ENCODE measurements at places on chromosomes 5 and 9.

- no peak for DNase-seq
These were observed 214.8 kb upstream of the OTULINL start for GRCh38 chr5:14366763-14367162.

DNA sequence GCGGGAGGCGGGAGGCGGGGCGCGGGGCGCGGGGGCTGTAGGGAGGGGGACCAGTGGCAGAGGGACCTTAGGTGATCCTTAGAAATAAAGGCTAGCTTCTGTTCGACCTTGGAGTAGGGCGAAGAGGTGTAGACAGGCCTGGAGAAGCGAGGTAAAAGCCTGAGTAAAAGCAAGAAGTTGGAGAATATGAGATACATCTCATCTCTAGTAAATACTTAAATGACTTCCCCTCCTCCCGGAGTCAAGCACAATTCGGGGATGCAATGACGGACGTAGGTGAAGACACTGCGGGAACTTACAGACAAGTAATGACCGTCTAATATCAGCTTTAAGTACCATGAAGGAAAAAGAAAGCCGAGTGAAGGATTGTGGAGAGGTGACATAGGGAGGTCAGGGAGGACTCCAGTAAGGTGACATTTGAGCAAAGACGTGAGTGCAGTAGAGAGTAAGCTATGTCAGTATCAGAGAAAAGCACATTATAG lies 466 bp downstream of the SMC2 start:
- no peak for DNase-seq

DNA sequence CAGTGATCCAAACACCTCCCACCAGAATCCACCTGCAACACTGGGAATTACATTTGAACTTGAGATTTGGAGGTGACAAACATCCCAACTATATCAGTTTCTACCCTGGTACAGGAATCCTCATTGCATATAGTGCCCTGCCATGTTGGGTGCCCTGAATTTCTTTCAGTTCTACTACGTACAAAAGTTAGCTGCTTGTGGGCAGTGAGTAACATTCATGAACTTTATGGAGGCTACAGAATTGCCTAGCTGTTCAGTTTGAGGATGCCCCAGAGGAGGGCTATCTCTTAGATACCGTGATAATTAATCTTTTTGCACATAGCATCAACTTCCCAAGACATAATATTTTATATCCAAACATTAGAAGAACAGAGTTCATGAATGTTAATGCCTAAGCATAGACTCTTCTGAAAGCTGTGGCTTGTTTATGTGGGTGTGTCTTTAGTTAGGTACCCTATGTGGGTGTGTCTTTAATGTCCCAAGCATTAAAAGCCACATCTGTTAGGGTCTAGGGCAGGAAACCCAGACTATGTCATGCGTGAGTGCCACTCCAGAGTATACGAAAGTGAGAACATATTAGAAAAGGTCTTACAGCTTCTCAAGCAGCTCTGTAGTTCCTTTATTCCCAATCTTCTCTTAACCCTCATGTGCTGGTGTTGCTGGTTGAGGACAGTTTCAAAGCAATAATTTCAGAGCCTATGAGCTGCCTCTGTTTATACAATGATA lies 47.0 kb upstream of the CHD1 start:
- DNase-seq: no peak

DNA sequence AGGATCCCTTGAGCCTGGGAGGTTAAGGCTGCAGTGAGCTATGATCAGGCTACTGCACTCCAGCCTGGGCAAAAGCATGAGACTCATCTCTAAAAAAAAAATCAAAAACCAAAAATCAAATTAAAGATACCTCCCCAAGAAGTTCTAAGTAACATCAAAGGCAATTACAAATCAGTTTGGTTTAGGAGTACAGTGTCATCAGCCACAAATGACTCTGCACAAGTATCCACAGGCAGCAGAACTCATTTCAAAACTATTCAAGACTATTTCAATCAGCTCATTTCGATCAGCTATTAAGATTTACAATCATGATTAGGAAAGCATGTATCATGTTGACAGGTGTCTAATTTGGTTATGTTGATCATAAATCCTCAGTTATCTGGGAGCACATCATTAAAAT lies 19.1 kb downstream of the TRMO start:
- no peak for DNase-seq

GRCh38 chr9:123562844-123563346 lies 206.9 kb downstream of the CRB2 start:
- DNase-seq: no peak

- no peak for DNase-seq
These were observed 323.0 kb downstream of the TRIM32 start for GRCh38 chr9:117010061-117010460.

- no peak for DNase-seq
These were observed 215.1 kb downstream of the SH3GL2 start for GRCh38 chr9:17793713-17794622.

GRCh38 chr5:174825587-174825986 lies 101.2 kb downstream of the MSX2 start:
- DNase-seq: no peak

DNA sequence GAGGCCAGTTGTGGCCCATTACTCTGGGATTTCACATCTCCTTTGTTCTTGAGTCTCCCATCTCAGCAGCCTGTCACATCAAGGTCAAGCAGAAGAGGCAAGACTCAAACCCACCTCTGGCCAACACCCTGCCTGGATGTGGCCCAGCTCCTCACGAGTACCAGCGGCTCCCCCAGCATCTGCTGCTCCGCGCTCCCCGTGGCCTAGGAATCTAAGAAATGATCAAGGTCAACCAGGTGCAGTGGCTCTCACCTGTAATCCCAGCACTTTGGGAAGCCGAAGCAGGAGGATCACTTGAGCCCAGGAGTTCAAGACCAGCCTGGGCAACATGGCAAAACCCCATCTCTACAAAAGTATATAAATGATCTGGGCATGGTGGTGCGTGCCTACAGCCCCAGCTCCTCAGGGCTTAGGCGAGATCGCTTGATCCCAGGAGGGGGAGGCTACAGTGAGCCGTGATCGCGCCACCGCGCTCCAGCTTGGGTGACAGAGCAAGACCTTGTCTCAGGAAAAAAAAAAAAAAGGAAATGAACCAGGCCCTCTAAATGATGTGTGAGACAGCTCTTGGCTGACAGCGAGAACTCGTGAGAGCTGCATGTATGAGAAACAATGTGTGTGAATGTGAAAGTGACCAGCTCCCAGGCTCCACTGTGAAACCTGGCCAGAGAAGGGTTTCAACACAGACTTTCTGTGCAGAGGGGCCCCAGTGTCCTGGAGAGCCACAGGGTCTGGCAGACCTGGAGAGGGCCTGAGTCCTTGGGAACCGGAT lies 61.6 kb upstream of the ANGPTL2 start:
- no peak for DNase-seq

DNA sequence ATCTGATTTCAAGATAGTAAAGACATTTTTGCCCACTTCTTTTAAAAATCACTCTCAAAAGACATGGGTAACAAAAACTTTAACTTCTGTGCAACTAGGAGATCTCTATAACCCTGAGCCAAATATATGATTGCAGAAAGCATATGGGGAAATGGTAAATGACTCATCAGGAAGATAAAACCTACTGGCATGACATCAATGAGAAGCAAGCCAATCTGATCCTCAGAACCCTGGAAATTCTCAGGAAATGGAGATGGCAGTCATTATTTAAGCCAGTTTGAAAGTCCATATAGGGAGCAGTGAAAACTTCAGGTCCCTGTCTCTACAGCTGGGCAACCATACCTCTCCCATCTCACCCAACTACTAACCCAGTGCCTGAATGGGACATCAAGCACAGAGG lies 249.7 kb upstream of the NREP start:
- DNase-seq: no peak

GRCh38 chr5:134227259-134227658 lies 1.4 kb upstream of the PPP2CA start:
- DNase-seq: no peak

DNA sequence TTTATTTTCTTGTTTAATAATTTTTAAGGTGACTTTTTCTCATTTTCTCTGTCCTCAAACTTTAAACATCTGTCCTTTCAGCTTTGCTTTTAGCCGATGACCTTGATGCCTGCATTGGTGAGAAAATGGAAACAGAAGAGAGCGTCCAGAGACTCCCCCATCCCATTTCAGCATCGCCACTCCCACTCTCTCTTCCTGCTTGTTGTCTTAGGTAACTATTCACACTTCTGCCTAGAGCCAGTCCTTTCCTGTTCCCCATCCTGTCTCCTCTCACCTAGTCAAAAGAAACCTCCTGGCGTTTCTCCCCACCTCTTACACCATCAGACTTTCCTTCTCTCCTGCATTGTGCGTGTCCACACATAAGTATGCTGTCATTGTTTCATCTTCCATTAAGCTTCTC lies 124.6 kb downstream of the MAST4 start:
- DNase-seq: no peak

GRCh38 chr5:131635684-131636572 lies 899 bp upstream of the RAPGEF6 start:
- no peak for DNase-seq

GRCh38 chr5:172550996-172551395 lies 90.1 kb upstream of the NEURL1B start:
- no peak for DNase-seq

- DNase-seq: no peak
These were observed 366.6 kb downstream of the DMAC1 start for GRCh38 chr9:7432989-7433388.

DNA sequence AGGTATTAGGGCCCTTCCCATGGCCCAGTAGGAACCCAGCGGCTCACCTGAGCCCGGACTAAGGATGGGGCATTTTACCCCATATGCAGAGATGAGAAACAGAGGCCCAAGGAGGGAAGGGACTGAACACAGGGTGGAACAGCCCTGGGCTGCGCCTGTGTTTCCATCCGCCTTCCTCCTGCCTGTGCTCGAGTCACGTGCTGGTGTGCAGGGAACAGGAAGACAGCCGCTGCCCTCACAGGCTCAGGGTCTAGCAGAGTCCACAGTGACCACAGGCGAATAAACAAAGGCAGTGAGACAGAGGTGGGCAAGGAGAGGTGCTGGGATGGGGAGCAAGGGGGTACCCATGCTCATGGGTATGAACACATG lies 129.4 kb downstream of the C9orf50 start:
- DNase-seq: no peak

DNA sequence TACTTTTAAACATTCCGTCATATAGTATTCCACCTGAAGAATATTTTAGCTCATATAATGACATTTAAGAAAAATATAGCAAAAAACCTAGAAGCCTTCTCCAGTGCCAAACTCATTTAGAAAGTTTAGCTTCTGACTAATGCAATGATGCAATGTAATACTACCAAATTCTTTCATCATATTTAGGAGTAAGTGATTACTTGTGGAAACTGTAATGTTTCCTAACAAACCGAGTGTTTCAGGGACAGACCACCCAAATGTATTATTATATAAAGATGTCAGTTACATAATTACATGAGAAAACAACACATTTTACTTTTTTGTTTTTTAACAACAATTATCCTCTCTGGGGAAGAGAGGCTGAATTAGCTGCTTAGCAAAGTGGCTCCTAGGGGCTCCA lies 316.2 kb downstream of the ARL15 start:
- DNase-seq: no peak

GRCh38 chr9:101083448-101084202 lies 55.1 kb downstream of the PLPPR1 start:
- DNase-seq: no peak

GRCh38 chr9:87070336-87070735 lies 123.0 kb upstream of the GAS1 start:
- no peak for DNase-seq

DNA sequence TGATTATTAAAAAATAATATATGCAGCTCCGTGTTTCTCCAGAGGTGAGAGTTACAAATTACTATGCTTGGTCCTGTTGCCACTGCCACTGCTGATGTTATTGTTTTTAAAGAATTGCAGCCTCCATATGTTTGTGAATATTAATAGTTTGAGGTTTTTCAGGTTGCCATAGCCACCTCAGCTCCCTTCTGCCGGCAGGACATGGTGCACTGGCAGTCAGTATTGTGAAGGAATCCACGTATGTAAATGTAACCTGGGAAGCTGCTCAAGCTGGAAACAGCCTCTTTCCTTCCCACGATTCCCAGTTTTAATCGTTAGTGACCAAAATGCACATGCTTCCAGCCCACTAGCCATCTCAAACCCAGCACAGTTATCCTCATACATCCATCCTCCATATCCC lies 184.4 kb upstream of the CCNG1 start:
- DNase-seq: no peak

DNA sequence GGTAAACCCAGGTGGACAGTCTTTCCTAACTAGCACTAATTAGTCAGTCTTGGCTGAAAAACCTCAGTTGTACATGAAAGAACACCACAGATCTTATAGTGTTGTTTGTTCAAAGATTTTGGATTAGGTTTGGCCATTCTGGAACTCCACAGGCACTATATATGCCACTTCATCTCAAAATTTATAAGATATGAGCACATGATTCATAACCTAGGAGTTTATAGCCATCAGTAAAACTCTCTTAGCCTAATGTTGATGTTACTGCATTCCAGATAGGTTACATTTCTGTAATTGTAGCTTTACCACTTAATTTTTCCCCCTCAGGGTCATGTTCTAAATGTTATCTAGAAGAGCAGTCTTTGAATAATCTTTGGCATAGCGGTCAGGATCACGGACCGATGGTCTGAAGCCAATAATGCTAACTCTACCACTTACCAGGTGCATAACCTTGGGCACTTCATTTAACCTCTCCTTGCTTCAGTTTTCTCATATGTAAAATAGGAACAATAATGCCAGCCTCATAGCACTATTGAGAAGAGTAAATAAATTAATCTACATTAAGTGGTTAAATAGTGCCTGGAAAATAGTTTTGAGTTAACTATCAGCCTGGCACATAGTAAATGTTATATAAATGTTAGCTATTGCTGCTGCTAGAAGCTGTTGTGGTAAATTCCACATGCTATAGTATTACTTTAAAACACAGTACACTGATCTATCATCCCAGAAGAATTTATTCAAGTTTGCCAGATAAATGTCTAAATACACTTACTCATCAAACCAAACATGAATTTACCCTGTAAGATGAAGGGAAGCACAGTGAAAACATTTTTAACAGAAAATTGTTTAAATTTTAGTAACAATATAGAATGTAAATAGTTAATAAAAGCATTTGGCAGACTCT lies 743.9 kb downstream of the NR2F1-AS1 start:
- DNase-seq: no peak

DNA sequence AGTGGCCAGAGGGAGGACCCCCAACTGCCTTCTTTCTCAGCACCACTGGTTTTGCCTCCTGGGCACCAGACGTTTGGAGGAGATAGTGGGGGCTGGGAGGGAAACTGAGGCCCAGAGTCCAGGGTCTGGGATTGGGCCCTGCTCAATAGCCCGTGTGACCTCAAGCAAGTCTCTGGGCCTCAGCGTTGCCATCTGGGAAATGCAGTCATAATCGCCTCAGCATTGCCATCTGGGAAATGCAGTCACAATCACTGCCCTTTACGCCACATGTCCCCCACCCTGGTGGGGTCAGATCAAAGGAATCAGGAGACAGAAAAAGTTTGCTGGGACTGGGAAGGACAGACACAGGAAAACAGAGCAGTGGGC lies 1.6 kb downstream of the SH2D3C start:
- no peak for DNase-seq

DNA sequence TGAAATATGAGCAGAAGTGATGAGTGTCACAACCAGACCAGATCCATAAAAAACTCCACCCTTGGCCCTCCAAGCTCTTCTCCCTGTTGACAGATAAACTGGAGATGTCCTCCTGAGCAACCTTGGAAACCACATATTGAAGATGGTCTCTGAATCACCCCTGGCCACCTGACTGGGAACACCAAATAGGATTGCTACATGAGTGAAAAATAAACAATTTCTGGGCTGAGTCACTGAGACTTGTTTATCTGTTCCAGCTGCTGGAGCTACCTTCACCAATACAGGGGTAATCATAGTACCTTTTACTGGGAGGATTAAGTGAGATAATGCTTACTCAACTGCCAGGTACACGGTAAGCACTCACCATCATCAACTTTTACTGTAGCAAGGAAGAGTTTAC lies 53.3 kb downstream of the PCA3 start:
- DNase-seq: no peak

- no peak for DNase-seq
These were observed 37.6 kb upstream of the HNRNPA0 start for GRCh38 chr5:137791799-137792198.

All from stimulated activated CD8-positive, alpha-beta memory T cell treated with anti-CD3 and anti-CD28 coated beads, Interleukin-12 subunit alpha, Interleukin-12 subunit beta, amount 100 ng/mL, for 4 hours (primary cell).